ENCODE measurements at places on chromosomes 13 and 19. TPM values are rescaled to one million over a fixed set of nuclear protein-coding genes. Genes with fewer than 3 reads are reported as not detected.
A peak's percentile ranks its signal among the peaks of the same experiment; 100 is the strongest.

TSKS gene
- 1.9 TPM for total RNA-seq

GRCh38 chr13:45770886-45771285, 68.8 kb downstream of the CBY2 start:
- DNase-seq = no peak

SWSAP1 gene
- total RNA-seq = 2.2 TPM

DNA sequence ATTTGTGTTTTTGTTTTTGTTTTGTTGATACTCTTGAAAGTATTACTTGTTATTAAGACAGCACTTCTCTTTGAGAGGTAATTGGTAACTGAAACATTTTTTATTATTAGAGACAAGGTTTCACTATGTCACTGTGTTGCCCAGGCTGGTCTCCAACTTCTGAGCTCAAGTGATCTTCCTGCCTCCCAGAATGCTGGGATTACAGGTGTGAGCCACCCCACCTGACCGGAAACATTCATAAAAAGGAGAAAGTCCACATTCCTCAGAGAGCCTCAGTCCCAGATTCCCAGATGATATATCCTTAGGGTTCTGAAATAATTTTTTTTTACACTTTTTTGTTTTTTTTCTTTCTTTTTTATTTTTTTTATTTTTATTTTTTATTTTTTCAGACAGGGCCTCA, 2.7 kb downstream of the CARM1 start:
- DNase-seq = no peak

TSSK6 gene
- 5.5 TPM for total RNA-seq

GRCh38 chr13:87078947-87079795, 592.0 kb upstream of the SLITRK5 start:
- no peak for DNase-seq

DNA sequence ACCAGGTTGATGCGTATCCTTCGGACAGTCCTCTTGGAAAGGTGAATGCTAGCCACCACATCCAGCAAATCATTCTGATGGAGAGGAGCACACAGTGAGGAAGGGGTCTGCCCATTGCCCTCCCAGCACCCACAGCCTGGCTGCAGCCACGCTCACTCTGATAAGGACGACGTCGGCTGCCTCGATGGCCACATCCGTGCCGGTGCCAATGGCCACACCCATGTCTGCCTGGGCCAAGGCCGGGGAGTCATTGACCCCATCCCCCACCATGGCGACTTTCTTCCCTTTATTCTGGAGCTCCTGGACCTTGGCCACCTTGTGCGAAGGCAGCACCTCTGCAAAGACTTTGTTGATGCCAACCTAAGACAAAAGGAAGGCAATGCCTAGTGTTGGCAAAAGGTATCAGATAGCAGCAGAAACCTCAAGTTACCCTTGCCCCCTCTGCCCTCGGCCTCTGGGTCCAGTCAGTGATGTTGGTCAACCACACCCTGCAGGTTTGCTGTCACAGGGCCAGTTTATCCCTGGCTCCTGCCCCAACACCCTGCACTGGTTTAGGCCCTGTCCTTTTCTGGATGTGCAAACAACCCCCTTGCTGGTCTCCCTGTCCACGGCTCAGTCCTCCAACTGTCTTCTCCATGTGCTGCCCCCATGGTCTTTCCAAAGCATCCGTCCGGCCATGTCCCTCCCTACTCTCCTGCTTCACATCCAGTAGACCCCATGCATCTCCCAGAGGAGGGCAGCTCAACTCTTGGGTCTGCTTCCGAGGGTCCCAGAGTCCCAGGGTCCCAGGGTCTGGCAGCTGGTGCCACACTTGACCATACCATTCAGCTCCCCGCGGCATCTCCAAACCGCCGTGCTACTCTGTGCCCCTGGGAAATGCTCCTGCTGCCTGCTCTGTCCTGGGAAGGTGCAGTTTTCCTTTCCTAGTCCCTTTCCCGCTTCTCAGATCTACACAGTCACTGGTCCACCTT, 73.6 kb downstream of the ATP7B start:
- DNase-seq = no peak

DNA sequence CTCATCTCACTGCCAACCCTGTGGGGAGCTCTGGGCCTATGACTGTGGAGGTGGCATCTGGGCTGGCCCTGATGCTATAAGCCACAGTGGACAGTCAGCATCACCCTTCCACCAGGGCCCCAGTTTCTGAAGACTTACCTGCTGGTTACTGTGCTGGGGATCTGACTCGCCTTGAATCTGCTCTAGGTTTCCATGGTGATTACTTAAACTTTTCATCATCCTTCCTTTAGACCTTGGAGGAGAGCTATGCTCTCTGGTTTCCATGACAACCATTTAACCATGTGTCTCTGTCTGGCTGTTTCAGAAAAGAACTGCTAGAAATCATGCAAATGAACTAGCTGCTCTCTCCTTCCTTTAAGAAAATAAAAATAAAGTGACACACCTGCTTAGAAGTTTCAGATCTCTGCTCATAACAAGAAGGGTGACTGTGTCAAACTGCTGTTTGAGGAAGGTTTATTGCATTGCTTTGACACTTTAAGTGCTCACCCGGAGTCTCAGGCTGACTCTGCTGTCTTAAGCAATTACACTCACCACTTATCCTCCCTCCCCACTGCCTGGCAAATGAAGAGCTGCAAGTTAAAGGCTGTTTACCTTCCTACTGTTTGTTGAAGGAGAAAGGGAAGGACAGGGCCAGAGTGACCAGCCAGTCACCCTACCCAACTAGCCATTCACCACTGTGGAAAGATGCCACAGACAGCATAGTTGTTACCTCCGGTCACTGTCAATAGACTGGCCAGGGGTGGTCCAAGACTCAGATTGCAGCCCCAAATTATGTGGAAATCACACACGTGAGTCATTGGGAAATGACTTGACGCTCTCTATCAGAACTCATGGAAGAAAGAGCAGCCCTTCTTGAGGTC, 87.6 kb downstream of the HSPH1 start:
- no peak for DNase-seq

DNA sequence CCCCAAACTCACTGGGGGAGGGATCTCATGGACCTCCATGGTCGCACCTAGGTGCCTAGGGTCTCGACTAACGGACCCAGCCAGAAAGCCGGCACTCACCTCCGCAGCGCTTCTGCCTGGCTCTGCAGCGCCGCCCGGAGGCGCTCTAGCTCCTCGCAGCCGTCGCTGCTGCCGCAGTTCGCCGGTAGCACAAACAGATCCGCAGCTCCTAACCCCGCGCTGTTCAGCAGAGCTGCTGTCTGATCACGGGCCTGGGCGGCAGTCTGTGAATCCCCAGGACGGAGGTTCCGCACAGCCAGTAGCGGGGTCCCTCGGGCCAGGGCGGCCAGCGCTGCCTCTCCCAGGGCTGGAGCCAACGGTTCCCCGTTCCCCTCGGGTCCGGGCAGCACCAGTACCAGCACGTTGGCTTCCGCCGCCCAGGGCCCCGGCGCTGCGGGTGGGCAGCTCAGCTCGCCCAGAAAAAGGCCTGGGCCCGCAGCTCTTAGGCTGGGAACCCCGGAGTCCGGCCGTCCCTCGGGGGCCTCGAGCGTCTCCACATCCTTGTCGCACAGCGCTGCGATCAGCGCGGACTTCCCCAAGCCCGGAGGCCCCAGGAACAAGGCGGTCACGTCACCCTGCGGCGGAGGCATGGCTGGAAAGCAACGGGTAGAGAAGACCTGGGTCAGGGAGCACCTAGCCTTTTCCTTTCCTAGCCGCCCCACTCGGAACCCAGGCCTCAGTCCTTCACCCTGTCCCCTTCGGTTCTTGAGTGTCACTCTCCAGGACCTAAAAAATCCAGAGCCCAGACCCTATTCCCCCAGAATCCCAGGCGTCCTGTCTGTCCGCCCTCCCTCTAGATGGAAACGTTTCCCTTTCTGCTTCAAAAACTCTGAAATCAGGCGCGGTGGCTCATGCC, 977 bp downstream of the IRGQ start:
- peak; percentile 78 for DNase-seq

CERS4 gene
- 22.4 TPM for total RNA-seq
